Mucosa of gallbladder (tissue), 1 donor: ENCODE measurements at places on chromosomes 5 and 9. TPM values are rescaled to one million over a fixed set of nuclear protein-coding genes. Genes with fewer than 3 reads are reported as not detected.
A peak's percentile ranks its signal among the peaks of the same experiment; 100 is the strongest.

DNA sequence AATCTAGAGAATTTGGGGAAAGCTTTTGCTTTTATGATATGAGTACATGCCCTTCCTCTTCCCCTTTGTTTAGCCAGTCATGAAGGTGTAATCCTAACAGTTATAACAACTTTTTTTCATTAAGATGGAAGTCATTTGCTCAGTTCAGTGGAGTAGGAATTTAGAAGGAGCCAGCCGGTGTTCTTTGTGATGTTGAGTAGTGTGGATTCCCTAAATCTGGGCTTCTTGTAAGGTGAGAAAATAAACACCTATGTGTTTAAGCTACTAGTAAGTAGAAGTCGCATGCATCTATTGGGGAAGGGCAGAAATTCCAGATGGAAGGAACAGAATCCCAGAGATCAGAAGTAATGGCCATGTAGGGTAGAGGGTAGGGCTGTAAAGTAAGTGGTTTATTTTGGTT lies 13.6 kb upstream of the CNTLN start:
- no peak for DNase-seq

DNA sequence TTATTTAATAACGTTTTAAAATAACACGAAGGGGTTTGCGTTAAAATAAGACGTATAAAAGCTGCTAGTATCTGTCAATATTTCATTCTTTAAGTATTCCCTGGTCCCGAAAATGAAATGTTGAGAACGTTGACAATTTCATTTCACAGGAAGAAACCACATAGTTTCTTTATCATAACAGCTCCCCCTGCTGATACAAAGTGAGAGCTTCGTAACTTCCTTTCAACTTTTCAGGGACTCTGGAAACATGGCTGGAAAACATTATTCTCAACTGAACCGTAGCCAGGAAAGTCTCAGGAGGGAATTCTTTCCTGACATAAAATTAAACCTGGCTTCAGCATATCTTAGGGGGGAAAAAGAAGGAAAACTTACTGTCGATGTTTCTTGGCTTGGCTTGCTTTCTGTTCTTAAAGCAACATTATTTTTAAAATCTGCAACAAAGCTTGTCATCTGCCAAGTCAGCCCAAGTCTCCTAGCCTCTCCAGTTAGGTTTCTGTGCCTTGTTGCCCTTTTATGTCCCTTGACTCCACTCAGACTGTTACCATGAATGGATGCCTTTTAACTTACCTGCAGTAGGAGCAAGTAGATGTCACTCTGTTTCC lies 122.9 kb upstream of the DAB2 start:
- DNase-seq = peak; percentile 64

DNA sequence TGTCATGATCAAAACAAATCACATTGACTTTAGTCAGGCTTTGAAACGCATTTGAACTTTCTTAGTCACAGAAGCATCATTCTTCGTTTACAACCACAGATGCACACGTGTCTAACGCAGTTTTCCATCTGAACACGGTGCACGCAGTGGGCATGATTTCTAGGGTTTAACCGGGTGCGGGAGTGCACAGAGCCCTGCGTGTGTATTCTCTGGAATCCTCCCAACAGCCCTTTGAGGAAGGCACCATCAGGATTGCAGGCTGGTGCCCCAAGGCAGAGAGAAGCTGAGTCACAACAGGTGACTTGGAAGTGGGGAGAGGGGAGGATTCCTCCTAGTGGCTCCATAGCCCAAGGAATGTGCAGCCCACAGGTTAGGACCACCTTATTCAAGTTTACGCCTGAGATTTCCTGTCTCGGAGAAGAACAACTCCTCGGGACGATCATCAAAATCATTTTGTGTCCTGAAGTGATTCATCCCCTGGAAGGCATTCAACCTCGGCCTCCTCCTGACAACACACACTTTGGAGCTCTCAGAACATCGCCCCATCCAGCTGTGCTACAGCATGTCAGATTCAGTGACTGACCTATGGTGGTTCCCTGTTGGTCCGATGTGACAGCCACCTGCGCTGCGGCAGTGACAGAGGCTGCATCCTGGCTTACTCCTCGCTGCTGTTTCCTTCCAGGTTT lies 13.1 kb downstream of the ROPN1L start:
- no peak for DNase-seq

GRCh38 chr5:173973616-173973969 lies 15.4 kb upstream of the C5orf47 start:
- DNase-seq = no peak

GRCh38 chr5:35182910-35183535 lies 47.3 kb downstream of the PRLR start:
- DNase-seq = no peak

GRCh38 chr5:146912874-146913273 lies 34.3 kb upstream of the PPP2R2B start:
- no peak for DNase-seq

The MROH2B gene
- total RNA-seq = not detected

The SLC36A3 gene
- not detected for total RNA-seq

- DNase-seq = peak; percentile 23
Measured at GRCh38 chr5:11903614-11904264, 507 bp downstream of the CTNND2 start.

The CTXN3 gene
- not detected for total RNA-seq

DNA sequence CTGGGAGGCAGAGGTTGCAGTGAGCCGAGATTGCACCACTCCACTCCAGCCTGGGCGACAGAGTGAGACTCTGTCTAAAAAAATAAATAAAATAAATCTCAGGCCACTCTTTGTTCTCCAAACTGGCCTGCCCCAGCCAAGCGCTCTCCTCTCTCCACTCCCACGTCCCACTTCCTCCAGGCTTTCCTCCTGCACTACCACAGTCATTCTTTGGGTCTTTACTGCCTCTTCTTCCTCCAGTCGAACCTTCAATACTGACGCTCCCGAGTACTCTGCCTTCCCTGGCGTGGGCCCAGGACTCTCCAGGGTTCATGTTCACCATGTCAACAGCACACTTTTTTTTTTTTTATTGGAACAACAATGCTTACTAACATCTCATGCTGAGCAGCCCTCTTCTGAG lies 23.9 kb downstream of the RNF130 start:
- DNase-seq = peak; percentile 31

DNA sequence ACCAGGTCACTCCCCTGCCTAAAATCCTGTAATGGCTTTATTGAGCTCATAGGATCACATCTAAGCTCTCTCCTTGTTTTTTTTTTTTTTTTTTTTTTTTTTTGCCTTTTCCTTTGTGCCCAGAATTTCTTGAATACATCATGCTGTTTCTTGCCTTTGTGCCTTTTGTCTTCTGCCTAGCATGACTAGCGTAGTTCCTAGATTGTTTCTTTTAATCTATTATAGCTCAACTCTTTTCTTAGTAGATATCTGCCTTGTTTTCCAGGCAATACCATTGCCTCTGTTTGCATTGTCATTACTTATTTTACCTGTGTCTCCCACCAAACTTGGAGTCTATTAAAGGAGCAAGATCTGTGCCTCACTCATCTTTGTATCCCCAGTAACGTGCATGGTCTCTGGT lies 106.1 kb upstream of the C9orf72 start:
- no peak for DNase-seq

DNA sequence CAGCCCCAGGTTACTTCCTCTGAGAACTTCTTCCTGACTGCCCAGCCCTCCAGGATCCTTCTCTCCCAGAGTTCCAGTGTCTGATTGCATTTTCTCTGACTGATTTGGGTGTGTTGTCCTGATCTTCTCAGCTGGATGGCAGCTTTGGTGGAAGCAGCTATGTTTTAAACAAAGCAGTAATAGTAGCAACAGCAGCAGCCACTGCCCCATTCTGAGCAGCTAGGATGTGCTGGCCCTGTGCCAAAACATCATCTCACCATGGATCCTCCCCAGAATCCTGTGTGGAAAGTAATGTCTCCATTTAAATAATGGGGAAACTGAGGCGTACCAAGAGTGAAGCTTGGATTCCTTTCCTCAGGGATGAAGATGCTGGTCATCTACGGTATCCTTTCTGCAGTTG lies 46.4 kb upstream of the PSD2 start:
- no peak for DNase-seq

The SLC34A3 gene
- total RNA-seq = 0.49 TPM

The CACFD1 gene
- 79.3 TPM for total RNA-seq
